ENCODE measurements at places on chromosomes 1 and 21.

DNA sequence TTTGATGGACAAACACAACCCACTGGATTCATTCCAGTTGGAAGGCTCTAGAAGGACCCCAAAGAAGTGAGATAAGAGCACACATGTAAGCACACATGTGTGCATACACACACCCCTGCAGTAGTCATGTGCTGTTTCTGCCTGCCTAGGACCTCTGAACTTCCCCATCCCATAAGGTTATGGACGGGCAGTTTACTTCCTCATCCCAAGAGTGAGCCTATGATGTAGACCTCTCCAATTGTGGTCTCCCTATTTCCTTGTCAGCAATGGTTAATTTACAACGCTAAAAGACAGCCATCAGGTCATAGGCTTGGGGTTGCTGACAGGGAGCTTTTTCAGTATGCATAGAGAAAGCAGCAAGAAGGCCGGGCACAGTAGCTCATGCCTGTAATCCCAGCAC, 15.4 kb upstream of the ADAR start:
- DNase-seq, result no peak

DNA sequence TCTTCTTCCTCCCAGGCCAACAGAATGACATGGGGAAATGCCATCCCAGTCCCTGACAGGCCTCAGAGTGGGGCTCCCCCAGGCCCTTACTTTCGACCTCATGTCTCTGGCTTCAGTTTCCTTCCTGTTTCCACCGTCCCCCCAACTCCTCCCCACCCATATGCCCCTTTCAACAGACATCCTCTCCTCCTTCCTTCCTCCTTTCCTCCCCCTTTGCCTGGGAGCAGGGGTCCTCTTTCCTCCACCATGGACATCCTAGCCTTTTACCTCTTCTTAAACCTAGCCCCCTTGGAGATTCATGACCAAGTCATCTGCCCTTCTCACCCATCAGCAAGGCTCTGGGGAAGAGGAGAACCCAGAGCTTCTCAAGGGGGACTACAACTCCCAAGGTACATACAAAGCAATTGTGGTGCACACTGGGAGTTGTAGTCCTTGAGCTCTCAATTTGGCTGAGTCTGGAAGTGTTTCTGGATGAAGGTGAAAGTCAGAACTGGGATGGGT, 4.0 kb downstream of the ZBTB7B start:
- no peak for DNase-seq

DNA sequence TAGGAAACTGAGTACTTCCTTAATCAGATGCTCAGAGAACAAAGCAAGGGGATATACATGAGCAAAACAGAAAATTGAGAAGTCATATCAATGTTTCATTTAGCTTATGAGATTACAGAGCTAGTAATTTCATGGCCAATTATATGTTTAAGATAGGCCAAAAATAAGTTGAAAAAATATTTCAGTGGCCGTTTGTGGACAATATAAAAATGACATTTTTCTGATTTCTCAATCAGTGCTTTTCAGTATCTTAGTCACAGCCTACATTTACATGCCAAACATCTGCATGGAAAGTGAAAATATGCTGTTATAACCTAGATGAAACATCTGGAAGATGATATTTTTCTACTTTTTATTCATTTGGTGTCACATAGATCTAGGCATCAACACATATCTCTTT, 192.5 kb downstream of the HLX start:
- no peak for DNase-seq

DNA sequence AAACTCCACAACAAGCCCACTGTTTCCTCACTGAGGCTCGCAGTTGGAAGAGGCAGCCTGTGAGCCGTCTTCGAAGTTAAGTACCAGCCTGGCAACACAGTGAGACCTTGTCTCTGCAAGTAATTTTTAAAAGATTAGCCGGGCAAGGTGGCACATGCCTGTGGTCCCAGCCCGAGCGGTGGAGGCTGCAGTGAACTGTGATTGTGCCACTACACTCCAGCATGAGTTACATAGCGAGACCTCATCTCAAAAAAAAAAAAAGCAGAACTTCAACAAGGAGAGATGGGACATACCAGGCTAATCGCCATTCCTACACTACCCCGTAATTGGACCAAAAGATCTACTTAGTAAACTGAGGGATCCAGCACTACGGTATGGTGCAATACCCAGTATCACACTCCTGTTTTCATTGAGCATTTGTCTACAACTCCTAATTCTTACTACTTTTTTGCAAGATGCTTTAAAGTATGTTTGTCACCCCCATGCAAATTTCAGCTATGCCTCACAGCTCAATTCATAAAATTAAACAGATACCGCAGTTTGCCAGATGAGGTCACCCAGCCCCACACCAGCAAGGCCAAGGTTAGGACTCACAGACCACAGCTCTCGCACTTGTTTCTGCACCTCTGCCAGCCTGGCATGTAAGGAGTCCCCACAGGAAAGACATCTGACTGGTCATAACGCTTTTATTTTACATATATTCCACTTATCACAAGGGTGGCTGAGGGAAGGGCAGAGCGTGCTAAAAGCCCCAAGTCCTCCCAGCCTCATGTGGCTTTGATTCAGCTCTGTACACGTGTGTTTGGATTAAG, 21.0 kb downstream of the SDE2 start:
- DNase-seq, result peak; percentile 71

- DNase-seq, result peak; percentile 79
These were observed 4.6 kb downstream of the OBSCN start for GRCh38 chr1:228212415-228212965.

DNA sequence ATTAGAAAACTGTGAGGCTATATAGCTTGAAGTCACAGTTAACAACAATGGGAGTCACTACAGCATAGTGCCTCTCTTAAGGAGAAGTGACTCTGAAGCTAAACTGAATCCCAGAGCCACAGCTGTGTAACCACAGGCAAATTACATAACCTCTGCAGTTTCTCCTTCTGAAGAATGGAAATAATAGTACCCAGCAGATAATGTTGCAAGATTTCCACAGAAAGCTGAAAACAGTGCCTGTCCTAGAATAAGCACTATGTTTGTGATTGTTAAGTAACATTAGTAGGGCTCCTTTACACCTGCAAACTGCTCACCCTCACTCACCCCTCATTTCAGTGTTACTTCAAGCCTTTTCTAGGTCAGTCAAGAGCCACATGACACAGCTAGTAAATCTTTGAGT, 886.7 kb downstream of the PLA2G4A start:
- no peak for DNase-seq

All from osteocyte (in vitro differentiated cells).